ENCODE measurements at places on chromosomes 4 and X.

GRCh38 chr4:177308847-177309521 is 690 bp upstream of the NEIL3 start:
- no peak for DNase-seq

DNA sequence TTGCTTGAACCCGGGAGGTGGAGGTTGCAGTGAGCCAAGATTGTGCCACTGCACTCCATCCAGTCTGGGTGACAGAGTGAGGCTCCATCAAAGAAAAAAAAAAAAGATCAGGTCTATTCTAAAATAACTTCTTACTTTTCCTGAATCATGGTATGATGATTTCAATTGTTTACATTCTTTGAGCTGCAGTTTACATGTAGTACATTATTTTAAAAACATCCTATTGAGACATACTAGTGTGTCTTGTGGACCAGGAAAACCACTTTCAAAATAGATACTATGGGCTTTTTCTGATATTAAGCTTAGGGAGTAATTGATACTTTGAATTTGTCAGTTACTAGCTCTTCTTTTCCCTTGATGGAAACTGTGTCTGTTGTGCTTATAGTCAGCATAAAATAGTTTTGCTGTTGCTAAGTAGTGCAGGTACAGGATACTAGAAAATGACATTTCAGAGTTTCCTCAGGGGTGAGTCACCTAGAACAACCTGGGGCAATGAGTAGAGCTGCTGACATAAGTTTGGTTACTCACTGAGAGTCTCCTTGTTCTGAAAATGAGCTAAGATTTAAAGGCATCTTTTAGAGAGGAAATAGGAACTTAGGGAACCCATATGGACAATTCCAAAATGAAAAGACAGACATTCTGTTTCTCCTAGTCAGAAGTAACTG is 53.2 kb upstream of the C4orf54 start:
- no peak for DNase-seq

DNA sequence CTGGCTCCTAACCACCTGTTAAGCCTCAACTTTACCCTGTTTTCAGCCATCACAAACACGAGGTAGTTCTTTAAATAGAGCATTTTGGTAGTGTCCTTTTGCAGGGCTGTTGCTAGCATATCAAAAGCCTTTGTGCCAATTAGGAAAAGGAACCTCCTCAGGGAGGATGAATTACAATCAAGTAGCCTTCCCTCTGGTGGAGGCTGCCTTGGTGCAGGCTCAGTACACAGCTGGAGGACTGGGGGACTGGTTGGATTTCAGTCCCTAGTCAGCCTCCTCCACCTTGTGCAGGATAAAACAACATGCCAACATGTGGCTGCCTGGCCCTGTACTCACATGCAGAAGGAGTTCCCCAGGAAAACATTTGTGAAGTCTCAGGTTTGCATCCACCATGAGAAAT is 53.1 kb downstream of the RASGEF1B start:
- DNase-seq, result no peak

GRCh38 chr4:47413521-47413920 is 50.0 kb downstream of the COMMD8 start:
- no peak for DNase-seq

DNA sequence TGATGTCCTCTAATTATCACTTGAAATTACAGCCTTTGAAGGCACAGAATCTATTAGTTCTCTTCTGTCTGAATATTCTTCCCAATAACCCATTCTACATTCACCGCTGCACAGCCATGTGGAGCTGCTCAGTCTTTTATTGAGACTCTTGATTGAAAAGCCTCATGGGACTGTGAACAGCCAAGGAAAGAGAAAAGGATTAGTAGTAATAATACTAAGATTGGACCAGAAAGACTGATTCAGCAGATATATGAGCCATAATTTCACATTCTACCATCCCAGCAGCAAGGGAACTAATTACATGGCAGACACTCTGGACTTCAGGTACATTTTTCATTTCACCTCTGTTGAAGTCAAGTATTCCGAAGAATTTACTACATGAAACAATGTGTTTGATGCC is 2471.7 kb downstream of the ARAP2 start:
- no peak for DNase-seq

GRCh38 chr4:27189683-27190082 is 329.0 kb downstream of the STIM2 start:
- no peak for DNase-seq

GRCh38 chr4:155597281-155597680 is 69.4 kb upstream of the GUCY1A1 start:
- DNase-seq, result no peak

DNA sequence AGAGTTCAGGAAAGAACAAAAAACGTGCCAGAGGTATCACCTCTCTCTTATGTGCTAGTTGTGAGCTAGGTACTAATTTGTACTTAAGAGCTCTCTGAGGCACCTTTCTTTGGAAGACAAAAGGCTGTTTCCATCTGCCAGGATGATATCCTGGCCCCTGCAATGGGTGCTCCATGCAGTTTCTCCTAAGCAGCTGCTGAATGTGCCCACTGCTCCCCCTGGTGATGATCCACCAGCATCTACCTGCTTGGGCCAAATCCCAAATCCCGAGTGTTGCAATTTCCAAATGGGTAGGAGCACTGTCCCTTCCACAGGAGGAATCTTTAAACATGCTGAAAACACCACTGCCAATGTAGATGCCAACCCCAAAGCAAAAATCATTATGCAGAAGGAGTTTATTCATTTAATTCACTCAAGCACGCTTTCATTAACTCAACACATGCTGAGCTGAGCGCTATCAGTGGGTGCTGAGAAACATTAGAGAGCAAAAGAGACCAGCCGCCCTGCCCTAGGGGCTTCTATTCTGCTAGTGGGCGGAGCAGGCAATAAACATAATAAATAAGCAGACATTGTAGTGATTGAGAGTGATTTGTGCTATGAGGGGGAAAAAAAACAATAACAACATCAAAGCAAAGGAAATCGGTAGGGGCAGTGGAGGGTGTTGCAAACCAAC is 69.6 kb upstream of the C4orf50 start:
- DNase-seq, result peak; percentile 73
